ENCODE measurements at places on chromosomes 6 and 20. TPM values are rescaled to one million over a fixed set of nuclear protein-coding genes. Genes with fewer than 3 reads are reported as not detected.

KCNK5 gene
- 0.66 TPM for polyA plus RNA-seq

PNPLA1 gene
- not detected for polyA plus RNA-seq

DNA sequence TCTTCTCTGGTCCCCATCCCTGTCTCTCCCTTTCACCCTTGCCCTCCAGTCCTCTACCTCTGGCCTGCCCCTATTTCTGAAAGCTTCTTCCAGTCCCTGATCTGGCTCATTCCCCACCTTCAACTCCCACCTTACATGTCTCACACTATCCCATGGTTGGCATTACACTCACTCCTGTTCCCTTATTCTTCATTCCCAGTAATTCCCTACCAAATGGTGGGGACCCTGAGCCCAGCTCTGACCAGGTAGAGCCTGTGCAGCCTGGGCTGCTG is 6.4 kb downstream of the TP53INP2 start:
- H3K27ac ChIP-seq = peak overlapping the region; percentile 100
- H3K27me3 ChIP-seq = no peaks in the 10 kb centered on the region
- peak overlapping the region; percentile 74 for H3K4me3 ChIP-seq
- H3K4me1 ChIP-seq = peaks cover 82% of the 10 kb centered on the region

DNA sequence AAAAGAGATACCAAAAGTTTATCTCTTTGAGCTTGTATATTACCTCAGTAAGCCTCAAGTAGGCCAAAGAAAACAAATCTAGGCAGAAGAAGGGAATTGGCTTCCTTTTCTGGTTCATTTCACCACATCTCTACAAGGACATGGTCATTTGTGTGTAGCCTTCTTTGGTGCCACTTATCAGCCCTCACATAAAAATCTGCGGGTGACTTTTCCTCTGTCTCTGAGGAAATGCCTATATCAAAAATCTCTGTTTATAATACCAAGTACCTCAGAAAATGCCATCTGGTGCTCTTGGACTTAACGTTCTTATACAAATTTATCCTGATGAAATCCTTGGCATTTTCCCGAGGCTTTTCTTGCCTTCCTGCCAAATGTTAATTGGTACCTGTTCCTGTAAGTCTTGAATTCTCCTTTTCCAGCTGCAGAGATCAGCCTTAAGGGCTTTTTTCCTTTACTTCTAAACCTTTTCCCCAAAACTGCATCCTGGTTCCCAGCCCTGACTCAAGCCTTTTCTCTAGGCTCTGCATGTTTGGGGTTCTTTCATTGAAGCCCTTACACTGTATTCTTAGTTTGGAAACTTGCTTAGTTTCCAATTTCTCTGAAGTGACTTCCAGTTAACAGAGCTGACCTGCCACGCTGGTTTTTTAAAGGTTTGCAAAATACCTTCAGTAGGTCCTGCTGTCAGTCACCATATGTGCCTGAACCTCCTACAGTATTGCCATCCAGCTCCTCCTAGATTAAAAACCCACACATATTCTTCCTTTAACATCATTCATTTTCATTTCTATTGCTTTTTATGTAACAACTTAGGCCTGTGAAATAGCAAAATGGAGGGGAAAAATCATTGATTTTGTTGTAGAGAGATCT is 191.2 kb upstream of the PREP start:
- H3K36me3 ChIP-seq = no peaks in the 10 kb centered on the region
- H3K4me3 ChIP-seq = no peak overlapping the region
- H3K4me1 ChIP-seq = no peaks in the 10 kb centered on the region
- H3K27me3 ChIP-seq = no peaks in the 10 kb centered on the region
- DNase-seq = no peak

- no peaks in the 10 kb centered on the region for H3K36me3 ChIP-seq
- no peak overlapping the region for H3K27ac ChIP-seq
- H3K27me3 ChIP-seq = no peaks in the 10 kb centered on the region
- no peak overlapping the region for H3K4me3 ChIP-seq
- peaks cover 10% of the 10 kb centered on the region for H3K4me1 ChIP-seq
These were observed 35.0 kb upstream of the CD93 start for GRCh38 chr20:23120936-23121750.

DNA sequence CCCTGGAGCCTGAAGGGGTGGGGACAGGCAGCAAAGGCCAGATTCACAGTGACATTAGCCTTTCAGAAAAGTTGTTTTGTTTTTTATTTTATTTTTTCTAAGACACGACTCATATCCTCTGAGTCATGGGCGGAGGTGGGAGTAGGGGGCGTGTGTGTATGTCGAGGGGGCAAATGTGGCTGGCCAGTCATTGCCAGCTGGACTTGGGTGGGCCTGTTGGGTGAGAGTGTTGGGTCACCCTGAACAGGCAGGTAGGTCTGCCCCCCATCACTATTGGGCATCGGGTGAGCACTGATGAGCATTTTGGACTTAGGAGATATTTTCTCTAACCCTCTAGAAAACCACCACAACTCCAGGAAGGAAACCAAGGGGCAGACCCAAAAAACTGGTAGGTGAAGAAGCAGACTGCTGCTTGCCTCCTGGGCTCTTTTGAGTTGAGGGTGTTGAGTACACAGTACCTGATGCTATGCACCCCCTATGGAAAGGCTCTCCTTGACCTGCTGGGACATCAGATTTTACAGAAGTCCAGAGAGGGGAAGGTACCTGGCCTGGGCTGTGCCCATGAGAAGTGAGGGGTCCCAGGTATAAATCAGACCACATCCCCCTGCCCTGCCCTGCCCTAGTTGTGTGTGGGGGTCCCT is 5.6 kb downstream of the SMIM29 start:
- peaks cover 16% of the 10 kb centered on the region for H3K4me1 ChIP-seq
- no peak overlapping the region for H3K4me3 ChIP-seq
- H3K27ac ChIP-seq = no peak overlapping the region

GRCh38 chr20:59392736-59393135 is 92.3 kb downstream of the EDN3 start:
- no peaks in the 10 kb centered on the region for H3K4me1 ChIP-seq
- no peak overlapping the region for H3K4me3 ChIP-seq
- no peak for DNase-seq
- H3K27ac ChIP-seq = no peak overlapping the region
- no peaks in the 10 kb centered on the region for H3K36me3 ChIP-seq

DNA sequence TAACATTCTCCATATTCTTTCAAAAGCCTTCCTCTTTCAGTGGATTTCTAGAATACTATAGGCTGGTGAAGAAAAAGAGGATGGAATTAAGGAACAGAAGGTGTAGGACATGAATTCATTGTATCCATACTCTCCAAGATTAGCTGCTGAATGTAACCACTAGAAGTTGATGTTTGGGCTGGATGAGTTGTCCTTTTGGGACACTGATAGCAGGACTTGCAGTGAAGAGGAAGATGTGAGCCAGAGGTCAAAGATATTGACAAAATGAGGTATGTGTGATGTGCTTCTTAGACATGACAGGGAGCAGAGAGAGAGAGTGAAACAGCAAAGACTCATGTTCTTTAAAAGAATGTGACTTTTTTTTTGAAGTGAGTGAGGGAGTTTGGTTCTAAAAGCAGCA is 134.3 kb upstream of the MAN1A1 start:
- H3K4me1 ChIP-seq = no peaks in the 10 kb centered on the region
- no peak overlapping the region for H3K27ac ChIP-seq
- no peaks in the 10 kb centered on the region for H3K27me3 ChIP-seq
- H3K36me3 ChIP-seq = no peaks in the 10 kb centered on the region

- H3K4me3 ChIP-seq = no peak overlapping the region
- H3K4me1 ChIP-seq = peaks cover 19% of the 10 kb centered on the region
- peak overlapping the region; percentile 79 for H3K27ac ChIP-seq
- H3K27me3 ChIP-seq = no peaks in the 10 kb centered on the region
These were observed 122.0 kb downstream of the HTR1B start for GRCh38 chr6:77341058-77341986.

DNA sequence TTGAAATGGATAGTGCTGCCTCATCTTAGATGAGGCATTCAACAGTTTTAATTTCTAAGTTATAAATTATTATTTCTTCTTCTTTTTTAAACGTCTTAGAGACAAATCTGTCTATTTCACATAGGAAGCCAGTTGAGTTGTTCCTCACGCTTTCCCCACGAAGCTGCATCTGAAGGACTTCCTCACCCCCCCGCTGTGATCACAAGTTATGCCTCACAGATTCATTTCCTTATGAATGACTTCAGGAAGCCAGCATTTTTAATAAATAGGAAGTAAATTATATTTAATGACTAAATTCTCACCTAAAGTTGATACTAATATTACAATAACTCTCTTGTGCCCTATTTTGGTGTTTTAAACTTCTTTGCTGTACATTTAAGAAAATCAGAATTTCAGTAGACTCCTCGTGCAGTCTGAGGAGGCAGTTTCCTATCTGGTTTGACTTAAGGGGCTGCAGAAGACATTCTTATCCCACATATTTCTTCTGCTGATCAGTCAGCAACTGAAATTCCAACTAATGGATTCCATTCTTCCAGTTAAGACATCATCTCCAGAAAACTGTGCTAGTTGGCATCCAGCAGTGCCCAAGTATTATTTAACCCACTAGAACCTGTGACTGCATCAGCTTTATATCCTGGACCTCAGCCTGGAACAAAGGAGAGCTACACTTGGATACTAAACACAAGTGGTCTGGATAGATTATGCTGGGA is 182.7 kb upstream of the CCN2 start:
- no peaks in the 10 kb centered on the region for H3K27me3 ChIP-seq
- no peak for DNase-seq
- H3K4me3 ChIP-seq = no peak overlapping the region
- peaks cover 39% of the 10 kb centered on the region for H3K4me1 ChIP-seq
- H3K36me3 ChIP-seq = no peaks in the 10 kb centered on the region

GRCh38 chr6:108071736-108072276 is 2.7 kb downstream of the OSTM1 start:
- DNase-seq = no peak
- no peak overlapping the region for H3K27ac ChIP-seq
- no peaks in the 10 kb centered on the region for H3K4me1 ChIP-seq
- no peaks in the 10 kb centered on the region for H3K27me3 ChIP-seq
- no peak overlapping the region for H3K4me3 ChIP-seq
- no peaks in the 10 kb centered on the region for H3K36me3 ChIP-seq

DNA sequence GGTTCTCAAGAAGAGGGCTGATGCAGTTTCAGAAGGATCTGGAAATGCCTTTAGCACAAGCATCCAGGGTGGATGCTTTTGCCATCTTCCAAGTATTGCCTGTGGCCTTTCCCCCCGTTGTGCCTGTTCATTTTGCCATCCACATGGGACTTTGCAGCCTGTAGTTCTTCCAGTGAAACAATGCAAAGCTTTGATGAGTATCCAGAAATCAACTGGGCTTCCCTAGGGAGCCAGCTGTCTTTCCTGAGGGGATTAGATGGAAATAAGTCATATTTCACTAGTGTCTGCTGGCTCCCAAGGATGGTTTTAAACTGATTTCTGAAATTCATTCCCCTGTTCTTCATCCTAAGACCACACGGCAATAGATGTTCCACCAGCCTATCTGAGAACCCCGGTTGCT is 63.3 kb downstream of the CAP2 start:
- no peak for DNase-seq
- no peaks in the 10 kb centered on the region for H3K36me3 ChIP-seq
- H3K27me3 ChIP-seq = no peaks in the 10 kb centered on the region
- H3K27ac ChIP-seq = no peak overlapping the region
- no peak overlapping the region for H3K4me3 ChIP-seq

DNA sequence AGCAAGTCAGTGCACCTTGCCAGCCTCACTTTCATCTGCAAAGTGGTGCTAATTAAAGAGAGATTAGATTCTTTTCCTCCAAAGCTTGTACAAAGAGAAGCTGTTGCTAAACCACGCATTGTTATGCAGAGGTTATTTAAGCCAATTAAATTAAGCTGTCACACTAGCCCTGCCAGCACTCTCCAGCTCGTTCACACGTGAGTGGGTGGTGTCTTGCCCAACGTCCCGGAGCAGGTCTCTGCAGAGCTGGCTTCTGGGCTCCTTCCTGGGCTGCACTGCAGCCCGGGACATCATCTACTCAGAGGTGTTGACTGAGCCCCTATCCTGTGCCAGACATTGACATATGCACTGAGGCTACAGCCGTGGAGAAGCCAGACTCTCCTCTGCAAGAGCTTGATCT is 401.6 kb upstream of the SULF2 start:
- no peaks in the 10 kb centered on the region for H3K27me3 ChIP-seq
- no peak overlapping the region for H3K27ac ChIP-seq
- no peak overlapping the region for H3K4me3 ChIP-seq
- H3K36me3 ChIP-seq = no peaks in the 10 kb centered on the region

- no peaks in the 10 kb centered on the region for H3K36me3 ChIP-seq
- H3K4me1 ChIP-seq = peaks cover 46% of the 10 kb centered on the region
- no peak overlapping the region for H3K4me3 ChIP-seq
- H3K27me3 ChIP-seq = no peaks in the 10 kb centered on the region
- H3K27ac ChIP-seq = peak overlapping the region; percentile 54
- no peak for DNase-seq
These were observed 254.3 kb downstream of the SOX4 start for GRCh38 chr6:21847711-21848480.

DNA sequence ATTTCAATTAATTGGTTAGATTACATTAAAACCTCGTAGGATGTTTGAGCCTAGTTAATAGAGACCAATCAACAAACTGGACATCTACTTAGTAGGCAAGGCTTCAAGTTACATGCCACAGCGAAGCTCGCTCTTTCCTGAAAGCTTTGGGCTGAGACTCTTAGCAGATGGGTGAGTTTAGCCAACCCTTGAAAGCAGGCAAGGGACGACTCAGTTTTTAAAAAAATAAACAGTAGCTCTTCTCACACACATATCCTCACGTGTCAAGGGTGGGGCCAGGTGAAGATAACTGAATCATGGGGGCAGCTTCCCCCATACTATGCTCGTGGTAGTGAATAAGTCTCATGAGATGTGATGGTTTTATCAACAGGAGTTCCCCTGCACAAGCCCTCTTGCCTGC is 775 bp downstream of the MTFR2 start:
- peak overlapping the region; percentile 77 for H3K4me3 ChIP-seq
- DNase-seq = no peak
- H3K36me3 ChIP-seq = no peaks in the 10 kb centered on the region
- no peaks in the 10 kb centered on the region for H3K27me3 ChIP-seq
- H3K4me1 ChIP-seq = peaks cover 24% of the 10 kb centered on the region

DNA sequence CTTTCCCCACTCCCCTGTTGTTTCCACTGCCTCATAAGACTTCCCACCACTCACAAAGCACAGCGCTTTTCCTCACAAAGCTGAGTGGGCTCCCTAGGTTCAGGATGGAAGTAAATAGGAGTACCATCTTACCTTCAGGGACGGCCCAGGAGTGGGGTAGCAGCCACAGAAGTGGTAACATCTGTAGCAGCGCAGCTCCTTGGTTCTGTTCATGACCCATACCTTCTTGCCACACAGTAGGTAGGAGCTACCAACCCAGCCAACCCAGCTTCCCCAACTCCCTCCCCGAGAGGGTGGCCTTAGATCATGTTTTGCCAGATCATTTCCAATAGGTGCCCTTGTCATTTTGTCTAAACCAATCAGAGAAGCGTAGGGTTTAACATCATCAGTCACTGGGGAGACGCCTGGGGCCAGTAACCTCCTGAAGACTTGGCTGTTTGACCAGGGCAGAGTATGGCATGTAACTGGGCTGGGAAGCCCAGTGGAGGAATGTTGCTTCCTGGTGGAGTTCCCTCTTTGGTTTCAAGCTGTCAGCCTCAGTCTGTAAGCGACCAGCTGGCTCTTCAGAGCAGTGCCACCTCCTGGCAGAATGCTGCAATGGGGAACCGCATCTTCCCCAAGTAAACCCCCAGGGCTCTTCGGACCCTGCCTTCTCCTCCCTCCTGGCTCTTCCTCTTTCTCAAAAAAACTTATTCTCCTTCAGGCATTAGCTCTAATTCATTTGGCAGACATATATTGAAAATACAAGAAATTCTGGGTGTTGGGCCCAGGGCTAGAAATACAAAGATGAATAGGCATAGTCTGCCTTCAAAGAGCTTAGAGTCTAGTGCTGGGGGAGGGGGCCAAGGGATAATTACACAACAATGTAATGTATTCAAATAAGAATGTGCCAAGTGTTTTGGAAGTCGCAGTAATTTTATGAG is at the start of gene HLA-DMA:
TSS of gene HLA-DMA (minus strand) at position 281 of the 923 bp plus-strand sequence. CDS start at position 220, 61 bp downstream.
- peak within 1 kb of the TSS; percentile 61 for H3K27ac ChIP-seq
- peak; percentile 92 for DNase-seq
- H3K36me3 ChIP-seq = no peaks in the 10 kb centered on the region

GRCh38 chr6:67131827-67132226 is 1424.8 kb upstream of the EYS start:
- no peak overlapping the region for H3K27ac ChIP-seq
- H3K4me3 ChIP-seq = no peak overlapping the region
- no peaks in the 10 kb centered on the region for H3K4me1 ChIP-seq
- no peaks in the 10 kb centered on the region for H3K36me3 ChIP-seq
